ENCODE measurements at places on chromosomes 7 and 10.

- DNase-seq: no peak
Observed at GRCh38 chr10:101018118-101018599, 12.8 kb downstream of the PDZD7 start.

- DNase-seq: no peak
Observed at GRCh38 chr7:55206235-55207029, 158.7 kb upstream of the LANCL2 start.

DNA sequence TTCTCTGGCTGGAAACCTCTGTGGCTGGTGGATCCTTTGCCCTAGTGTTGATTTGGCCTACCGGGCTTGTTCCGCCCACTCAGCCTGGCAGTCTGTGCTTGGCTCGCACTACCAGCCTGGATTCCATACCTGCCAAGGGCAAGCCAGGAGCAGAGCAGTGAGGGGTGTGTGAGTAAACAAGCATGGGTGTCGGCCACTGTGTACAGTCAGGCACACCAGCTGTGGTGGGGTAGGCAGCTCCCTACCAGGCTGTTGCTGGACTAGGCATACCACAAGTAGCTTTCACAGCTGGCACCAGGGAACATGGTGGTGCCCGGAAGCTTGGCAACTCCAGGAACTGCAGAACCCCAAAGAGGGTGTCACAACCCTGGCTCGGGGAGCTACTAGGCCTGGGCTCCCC, 942.9 kb upstream of the LRRN3 start:
- DNase-seq: no peak

- DNase-seq: peak; percentile 31
Observed at GRCh38 chr10:125060482-125060825, 99.9 kb downstream of the CTBP2 start.

DNA sequence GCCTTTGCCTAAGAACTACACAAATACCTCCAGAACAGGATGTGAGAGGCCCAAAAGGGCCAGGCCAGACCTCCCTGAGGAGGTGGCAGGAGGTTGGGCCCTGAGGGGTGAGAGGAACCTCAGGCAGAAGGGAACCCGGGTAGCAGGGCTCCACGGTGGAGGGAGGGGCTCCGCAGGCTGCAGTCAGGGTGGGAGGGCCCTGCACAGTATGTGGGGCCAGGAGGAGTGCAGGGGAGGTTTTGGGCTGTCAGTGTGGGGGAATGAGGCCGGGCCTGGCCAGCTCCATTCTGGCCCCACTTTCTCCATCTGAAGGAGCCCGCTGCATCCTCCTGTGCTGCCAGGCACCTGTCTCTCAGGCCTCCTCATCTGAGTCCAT, 25.9 kb downstream of the DNAJB12 start:
- DNase-seq: no peak

- no peak for DNase-seq
Observed at GRCh38 chr10:23723796-23724195, 284.9 kb downstream of the OTUD1 start.

DNA sequence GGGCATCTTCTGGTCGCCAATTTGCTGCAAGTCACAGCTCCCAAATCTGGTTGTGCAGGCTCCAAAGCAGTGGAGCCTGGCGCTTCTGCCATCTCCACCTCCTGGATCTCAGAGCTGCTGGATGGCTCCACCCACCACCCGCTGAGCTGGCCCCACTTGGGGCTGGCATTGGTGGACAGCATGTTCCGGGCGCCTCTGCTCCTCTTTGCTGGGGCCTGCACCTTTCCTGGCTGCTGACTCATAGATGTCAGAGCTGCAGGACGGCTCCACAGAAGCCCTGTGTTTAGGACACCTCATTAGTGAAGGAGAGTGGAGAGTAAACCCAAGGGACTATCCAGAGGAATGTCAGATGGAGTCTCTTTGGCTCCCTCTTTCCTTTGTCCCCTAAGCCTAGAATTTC, 27.4 kb downstream of the MAPK8 start:
- DNase-seq: no peak

DNA sequence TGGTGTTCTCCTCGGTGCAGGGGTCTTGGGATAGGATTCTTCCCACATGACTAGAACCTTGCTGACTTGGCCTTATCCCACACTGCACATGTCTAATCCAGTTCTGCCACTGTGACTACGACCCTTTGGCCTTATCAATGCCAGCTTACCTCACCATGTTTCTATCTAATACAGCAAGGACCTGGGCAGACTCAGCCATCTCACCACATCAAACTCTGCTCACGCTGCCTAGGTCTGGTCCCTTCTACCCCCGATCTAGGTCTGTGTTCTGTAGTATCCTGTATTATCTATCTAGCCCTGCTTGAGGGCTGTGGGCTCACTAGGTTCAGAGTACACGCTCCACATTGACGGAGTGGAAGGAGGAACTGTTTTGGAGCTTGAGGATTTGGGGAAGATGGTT, 282.4 kb downstream of the HPSE2 start:
- no peak for DNase-seq

- no peak for DNase-seq
Observed at GRCh38 chr7:26663874-26664273, 200.5 kb downstream of the SKAP2 start.

DNA sequence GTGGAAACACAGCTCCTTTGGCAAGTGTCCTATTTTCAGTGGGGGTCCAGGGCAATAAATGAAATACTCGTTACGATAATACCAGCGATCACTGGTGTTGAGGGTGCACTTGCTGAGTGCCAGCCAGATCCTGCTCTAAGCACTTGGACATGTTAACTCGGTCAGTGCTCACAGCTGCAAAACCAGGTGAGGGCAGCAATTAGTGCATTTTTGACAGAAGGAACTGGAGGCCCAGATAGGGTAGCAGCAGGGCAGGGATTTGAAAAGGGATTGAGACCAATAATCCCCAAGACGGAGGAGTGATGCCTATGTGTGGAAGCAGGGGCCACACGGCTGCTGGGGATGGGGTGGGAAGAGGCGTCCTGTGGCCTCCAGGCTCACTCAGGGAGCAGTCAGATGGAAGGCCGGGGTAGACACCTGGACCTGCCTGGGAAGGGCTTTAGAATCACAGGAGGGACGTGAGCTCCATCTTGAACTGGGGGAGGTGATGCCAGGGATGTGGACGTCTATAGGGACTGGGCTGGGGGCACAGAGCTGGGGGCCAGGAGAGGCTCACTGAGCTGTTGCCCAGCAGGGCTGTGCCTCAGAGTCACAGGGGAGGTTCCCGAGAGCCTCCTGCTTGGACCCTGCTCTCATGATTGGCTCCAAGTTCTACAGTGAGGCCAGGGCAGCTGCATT, 14.3 kb downstream of the PTPRE start:
- DNase-seq: no peak

GRCh38 chr7:322111-322671, 32.2 kb downstream of the FOXL3 start:
- peak; percentile 25 for DNase-seq

GRCh38 chr10:75640803-75641202, 209.4 kb downstream of the LRMDA start:
- DNase-seq: no peak

- no peak for DNase-seq
Observed at GRCh38 chr7:44727937-44728262, 20.7 kb upstream of the ZMIZ2 start.

DNA sequence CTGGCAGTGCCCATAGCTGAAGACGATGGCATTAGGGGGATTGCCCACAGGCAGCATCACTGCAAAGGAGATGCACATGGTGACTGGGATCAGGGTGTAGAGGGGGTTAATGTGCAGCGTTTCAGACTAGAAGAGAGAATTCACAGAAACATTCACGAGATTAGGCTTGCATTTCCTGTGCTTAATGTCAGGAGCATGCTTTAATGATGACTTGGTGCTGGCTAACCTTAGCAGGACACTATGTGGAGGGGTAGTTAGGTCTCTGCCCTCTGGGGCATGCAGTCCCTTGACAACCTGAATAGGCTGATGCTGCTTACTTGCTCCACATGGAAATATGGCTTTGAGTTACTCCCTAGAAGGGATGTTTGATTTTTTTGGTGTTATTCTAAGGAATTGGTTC, 21.8 kb downstream of the STMP1 start:
- peak; percentile 55 for DNase-seq

DNA sequence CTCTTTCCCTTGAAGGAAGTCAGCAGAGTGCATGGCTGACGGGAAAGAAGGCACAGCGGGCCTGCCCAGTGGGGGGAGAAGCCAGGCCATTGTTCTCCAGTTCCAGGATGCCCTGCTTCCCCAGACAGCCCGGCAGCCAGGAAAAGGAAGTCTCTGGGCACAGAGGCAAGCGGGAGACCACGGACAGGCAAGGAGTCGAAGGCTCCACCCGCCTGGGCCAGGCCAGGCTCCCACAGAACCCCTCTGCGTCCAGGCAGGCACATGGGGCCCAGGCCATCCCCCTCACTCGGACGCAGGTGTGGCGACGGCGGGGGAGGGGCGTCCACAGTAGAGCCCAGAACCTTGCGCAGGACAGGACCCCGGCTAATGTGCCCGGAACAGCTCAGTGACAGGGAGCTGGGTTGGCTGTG, 8.7 kb downstream of the GPR146 start:
- no peak for DNase-seq

GRCh38 chr10:6565588-6565987, 14.5 kb downstream of the PRKCQ start:
- no peak for DNase-seq

GRCh38 chr10:70308121-70309060, 24.6 kb upstream of the NPFFR1 start:
- no peak for DNase-seq

DNA sequence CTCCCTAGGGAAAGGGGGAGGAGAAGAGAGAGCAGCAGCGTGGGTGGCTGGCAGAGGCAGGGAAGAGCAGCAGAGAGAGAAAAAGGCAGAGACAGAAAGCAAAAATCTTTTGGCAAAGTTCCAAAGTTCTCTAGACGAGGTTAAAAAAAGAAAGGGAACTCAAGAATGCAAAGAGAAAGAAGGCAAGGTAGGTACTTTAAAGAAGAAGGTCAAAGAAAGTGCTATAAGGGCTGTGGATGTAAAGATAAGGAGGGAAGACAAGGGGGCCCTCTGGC, 20.2 kb upstream of the OPTN start:
- DNase-seq: no peak

DNA sequence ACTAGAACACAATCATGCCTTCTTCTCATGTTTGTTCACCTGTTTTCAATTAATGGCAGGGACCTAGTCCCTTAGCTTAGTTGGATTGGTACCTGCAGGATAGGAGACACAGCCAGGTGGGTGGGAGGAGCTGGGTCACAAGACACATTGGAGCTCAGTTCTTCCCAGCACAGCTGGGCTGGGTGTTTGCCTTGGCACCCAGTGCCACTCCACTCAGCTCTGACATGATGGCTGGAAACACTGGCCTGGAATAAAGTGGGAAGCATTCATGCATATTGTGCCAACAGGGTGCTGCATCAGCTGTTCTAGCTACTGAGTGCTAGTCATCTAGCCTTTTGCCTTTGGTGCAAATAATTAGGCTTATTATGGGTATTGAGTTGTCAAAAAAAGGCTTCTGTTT, 226.1 kb downstream of the PTEN start:
- no peak for DNase-seq

GRCh38 chr10:53256623-53257022, 484.0 kb upstream of the MBL2 start:
- no peak for DNase-seq

DNA sequence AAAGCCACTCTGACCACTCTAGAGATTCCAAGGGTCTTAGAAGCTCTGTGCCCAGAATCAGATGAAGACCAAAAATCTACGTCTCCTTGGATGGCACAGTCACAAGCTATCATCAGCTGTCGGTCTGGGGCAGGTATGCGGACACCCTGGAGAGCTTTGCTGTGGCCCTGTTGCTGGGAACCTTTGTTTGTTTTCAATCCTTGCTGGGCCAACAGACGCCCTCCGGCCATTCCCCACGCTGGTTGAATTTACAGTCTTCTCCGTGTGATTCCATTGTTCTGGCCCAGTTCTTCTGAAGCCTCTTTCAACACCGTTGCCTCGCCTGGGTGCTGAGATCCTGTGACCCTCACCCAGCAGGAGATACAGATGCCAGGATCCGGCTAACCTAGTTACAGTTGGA, 149.4 kb upstream of the PFKP start:
- DNase-seq: no peak

DNA sequence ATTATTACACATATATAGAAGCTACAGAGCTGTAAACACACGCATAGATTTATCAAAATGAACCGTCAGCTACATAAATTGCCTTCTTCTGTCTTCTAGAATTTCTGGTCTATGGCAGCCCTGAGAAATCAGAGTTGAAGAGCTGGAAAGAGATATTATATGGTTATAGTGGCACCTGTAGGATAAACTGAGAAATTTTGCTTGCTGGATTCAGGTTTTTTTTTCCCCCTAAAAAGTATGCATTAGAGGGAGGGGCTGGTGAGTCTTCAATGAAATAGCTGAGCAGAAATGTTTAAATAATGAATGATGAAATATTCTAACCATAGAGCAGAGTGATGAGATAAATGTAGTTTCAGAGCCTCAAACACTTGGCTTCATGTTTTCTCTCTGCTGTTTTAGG, 78.0 kb upstream of the DYNC1I1 start:
- DNase-seq: no peak

DNA sequence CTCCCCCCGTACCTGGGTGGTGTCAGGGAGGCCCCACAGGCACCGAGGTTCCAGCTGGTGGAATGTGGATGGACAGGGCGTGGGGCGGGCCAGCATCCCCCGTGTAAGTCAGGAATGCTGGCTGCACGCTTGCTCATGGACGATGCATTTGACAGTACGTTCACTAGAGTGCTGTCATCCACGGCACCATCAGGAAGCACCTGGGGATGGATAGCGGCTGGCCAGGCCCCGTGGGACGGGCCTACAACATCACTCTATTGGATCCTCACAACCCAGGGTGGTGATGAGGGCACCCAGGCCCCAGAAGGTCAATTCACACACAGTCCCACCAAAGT, 63.6 kb downstream of the INSIG1 start:
- no peak for DNase-seq

- no peak for DNase-seq
Observed at GRCh38 chr7:64515781-64516180, 47.1 kb downstream of the ZNF680 start.

- DNase-seq: no peak
Observed at GRCh38 chr7:37432281-37432920, 16.3 kb downstream of the ELMO1 start.

DNA sequence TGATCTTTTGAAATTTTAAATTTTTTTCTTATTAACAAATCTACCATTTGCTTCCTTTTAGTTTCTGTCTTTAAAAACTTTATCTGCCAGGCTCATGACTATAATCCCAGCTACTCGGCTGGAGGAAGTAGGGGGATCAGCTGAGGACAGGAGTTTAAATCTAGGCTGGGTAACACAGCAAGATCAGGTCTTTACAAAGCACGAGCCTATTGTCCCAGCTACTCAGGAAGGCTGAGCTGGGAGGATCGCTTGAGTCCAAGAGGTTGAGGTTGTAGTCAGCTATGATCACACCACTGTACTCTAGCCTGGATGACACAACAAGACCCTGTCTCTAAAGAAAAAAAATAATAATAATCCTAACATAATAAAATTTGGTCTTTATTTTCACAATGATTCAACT, 17.5 kb downstream of the DPY19L1 start:
- no peak for DNase-seq

Measured in fibroblast of pulmonary artery (primary cell).